ENCODE measurements at places on chromosomes 3 and 15.
A peak's percentile ranks its signal among the peaks of the same experiment; 100 is the strongest.

DNA sequence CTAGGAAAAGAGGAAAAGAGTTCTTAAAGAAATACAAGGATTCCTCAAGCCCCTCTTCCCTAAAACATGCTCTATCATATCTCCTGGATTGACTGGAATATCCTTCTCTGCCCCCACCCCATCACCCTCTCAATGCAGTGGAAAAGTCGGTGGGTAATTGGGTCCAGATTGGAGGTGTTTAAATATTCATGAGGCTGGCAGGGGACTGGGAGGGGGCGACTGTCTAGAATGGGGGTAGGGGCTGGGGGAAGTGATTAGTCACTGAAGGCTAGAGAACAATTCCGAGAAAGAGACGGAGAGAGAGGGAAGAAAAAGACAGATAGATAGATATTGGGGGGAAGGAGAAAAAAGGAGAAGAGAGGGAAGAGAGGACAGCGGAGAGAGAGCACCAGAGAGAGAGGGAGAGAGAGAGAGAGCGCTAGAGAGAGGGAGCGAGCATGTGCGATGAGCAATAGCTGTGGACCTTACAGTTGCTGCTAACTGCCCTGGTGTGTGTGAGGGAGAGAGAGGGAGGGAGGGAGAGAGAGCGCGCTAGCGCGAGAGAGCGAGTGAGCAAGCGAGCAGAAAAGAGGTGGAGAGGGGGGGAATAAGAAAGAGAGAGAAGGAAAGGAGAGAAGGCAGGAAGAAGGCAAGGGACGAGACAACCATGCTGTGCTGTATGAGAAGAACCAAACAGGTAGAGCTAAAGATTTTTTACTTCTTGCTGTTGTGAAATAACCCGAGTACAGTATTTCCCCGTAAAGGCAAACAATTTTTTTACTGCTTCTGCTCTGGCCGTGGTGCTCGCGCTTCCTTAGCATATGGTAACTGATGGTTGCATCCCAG is at the start of gene GAP43:
Gene GAP43, plus strand, starts transcription at position 467 of the 825 bp plus-strand sequence. Its CDS starts 180 bp downstream, at position 647.
- H3K27me3 ChIP-seq, result peaks cover 20% of the 10 kb centered on the region
- DNase-seq, result no peak
- no peak within 1 kb of the TSS for H3K4me3 ChIP-seq
- peaks cover 8% of the 10 kb centered on the region for H3K4me1 ChIP-seq
- H3K36me3 ChIP-seq, result no peaks in the 10 kb centered on the region

DNA sequence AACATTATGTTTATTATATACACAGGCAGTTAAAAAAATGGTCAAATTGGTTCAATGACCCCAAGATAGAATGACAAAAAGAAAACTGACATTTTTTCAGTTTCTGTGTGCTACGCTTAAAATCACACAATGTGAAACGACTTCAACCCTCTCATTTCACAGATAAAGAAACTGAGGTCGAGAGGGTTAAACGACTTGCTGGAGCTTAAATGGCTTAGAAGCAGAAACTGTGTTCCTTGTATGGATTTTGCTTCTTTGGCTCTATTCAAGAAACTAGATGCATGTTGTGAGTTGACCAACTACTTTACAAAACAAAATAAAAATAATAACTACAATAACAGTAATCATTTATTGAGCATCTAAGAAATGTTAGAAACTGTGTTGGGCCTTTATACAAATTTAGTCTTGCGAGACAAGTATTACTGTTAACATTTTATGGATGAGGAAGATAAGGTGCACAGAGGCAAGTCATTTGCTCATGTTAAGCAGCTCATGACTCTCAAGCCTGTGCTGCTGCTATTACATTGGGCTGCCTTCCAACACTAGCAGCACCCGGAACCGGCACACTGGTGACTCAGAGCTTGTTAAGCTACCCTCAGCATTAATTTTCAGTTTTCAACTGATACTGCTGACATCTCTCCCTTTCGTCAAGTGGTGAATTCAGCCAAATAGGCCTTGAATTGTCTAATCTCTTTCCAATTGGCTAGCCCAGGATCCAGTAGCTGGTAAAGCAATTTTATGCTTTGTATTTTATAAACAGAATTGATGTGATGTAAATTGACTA is 487.6 kb downstream of the NAALADL2 start:
- H3K36me3 ChIP-seq, result no peaks in the 10 kb centered on the region
- H3K4me1 ChIP-seq, result no peaks in the 10 kb centered on the region
- no peak overlapping the region for H3K27ac ChIP-seq
- H3K27me3 ChIP-seq, result no peaks in the 10 kb centered on the region
- no peak overlapping the region for H3K4me3 ChIP-seq

DNA sequence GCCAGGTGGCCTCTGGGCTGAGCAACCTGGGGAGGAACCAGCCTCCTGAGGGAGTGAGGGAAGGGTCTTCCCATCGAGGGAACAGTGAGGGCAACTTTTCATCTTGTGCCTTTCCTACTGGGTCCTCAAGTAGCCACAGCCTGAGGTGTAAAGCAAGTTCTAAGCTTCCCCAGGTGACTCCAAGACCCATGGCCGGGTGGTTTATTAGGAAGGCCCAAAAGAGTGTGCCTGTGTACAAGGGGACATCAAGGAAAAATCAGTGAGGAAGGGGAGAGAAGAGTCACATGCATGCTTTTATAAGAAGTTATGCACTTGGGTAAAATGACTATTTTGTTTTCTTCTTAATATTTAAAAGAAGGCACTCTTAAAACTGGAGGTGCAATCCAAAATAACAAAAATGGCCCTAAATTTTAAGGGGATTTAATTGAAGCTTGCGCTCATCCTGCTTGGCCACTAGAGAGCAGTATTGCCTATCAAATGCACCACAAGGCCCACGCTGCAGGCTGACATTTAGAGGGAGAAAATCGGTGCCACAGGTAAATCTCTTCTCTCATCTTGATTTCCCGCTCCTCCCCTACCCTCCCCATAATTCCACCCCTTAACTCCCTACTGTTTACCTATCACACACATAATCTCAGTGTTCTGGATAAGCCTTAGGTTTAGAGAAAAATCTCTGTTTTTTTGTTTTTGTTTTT is 6.7 kb downstream of the NANOGP8 start:
- H3K27ac ChIP-seq, result no peak overlapping the region
- H3K27me3 ChIP-seq, result no peaks in the 10 kb centered on the region
- DNase-seq, result no peak
- no peak overlapping the region for H3K4me3 ChIP-seq

DNA sequence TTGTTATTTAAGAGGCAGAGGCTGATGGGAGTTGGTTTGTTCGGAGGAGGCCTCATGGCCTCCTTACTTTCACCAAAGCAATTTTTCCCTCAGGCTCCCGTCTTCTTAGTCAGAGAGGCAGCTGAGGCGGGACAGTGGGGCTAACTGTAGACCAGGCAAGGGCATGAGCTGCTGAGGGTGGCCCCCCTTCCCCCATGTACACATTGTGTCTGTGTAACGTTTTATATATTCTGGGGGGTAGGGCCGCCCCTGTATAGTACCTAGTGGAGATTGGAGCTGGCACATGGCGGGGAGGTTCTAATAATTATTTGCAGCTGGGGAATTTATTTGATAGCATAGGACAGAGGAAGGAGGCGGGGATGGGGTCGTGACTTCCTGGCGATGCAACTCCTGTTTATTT is 35.1 kb downstream of the NGRN start:
- no peak for DNase-seq
- no peak overlapping the region for H3K27ac ChIP-seq
- no peak overlapping the region for H3K4me3 ChIP-seq
- H3K27me3 ChIP-seq, result no peaks in the 10 kb centered on the region
- peaks cover 4% of the 10 kb centered on the region for H3K4me1 ChIP-seq

DNA sequence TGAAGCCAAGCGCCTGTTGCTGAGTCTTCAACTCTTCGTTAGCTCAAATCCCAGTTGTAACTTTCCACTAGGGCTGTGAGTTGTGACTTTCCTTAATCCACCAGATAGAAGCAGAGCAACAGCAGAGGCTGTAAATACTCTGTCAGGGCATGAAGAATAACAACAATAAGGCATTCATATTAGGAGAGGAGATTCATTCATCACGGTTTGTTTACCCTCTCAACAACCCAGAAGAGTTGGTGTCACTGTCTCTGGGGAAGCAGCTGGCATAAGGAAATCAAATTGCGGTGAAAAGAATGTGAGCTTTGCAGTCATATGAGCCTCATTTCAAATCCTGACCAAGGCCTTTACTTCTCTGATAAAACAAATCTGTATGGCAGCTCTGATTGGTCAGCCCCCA is 184.8 kb downstream of the SHQ1 start:
- peaks cover under 1% of the 10 kb centered on the region for H3K4me1 ChIP-seq
- no peak overlapping the region for H3K27ac ChIP-seq
- no peaks in the 10 kb centered on the region for H3K36me3 ChIP-seq
- DNase-seq, result no peak
- H3K27me3 ChIP-seq, result no peaks in the 10 kb centered on the region

DNA sequence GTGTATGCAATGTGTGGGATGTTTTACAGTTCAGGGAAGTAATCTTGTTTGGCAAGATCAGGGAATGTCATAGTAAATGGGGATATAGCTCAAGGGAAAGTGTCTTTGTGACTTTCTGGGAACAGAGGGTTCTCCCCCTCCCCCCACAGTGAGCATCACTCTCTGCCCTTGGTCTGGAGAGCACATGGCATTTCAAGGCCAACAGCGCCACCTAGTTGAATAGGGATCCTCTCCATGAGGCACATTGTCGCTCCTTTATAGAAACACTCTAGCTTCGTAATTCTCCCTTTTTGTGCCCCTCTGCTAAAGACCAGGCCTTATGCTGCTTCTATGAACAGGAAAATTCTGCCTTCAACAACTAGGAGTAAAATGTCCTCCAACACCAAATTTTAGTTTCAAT is 37.1 kb upstream of the ARNT2 start:
- no peak overlapping the region for H3K27ac ChIP-seq
- no peaks in the 10 kb centered on the region for H3K27me3 ChIP-seq
- no peak for DNase-seq
- H3K4me1 ChIP-seq, result no peaks in the 10 kb centered on the region

DNA sequence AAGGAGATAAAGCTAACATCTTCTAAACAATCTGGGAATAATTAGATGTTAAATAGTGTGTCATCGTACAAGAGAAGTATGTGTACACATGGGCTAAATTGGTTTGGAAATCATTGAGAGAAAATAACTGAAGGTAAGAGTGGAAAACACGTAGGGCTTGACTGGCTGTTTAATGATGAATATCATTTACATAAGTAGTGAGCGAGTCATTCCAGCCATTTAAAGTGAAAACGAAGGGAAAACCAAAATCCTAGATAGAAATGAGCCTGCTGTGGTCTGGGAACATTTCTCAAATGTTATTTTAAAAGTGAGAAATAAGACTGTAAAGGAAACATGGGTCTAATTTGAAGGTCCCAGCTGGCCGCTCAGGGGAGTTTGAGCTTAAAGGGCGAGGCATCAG is 41.9 kb upstream of the KCNMB2 start:
- no peaks in the 10 kb centered on the region for H3K4me1 ChIP-seq
- no peaks in the 10 kb centered on the region for H3K36me3 ChIP-seq
- H3K27ac ChIP-seq, result no peak overlapping the region
- H3K27me3 ChIP-seq, result no peaks in the 10 kb centered on the region
- no peak overlapping the region for H3K4me3 ChIP-seq

GRCh38 chr3:13879102-13879945 is 547 bp downstream of the WNT7A start:
- no peak overlapping the region for H3K27ac ChIP-seq
- peaks cover 20% of the 10 kb centered on the region for H3K27me3 ChIP-seq
- peaks cover 7% of the 10 kb centered on the region for H3K4me1 ChIP-seq
- H3K4me3 ChIP-seq, result peak overlapping the region; percentile 70

GRCh38 chr3:149198611-149199010 is 23.0 kb downstream of the CP start:
- H3K27me3 ChIP-seq, result no peaks in the 10 kb centered on the region
- H3K4me1 ChIP-seq, result no peaks in the 10 kb centered on the region
- H3K36me3 ChIP-seq, result no peaks in the 10 kb centered on the region
- H3K4me3 ChIP-seq, result no peak overlapping the region
- DNase-seq, result no peak

GRCh38 chr3:24323272-24323671 is 171.4 kb downstream of the THRB start:
- H3K27me3 ChIP-seq, result no peaks in the 10 kb centered on the region
- no peaks in the 10 kb centered on the region for H3K36me3 ChIP-seq
- H3K4me3 ChIP-seq, result no peak overlapping the region
- no peak overlapping the region for H3K27ac ChIP-seq
- DNase-seq, result no peak

DNA sequence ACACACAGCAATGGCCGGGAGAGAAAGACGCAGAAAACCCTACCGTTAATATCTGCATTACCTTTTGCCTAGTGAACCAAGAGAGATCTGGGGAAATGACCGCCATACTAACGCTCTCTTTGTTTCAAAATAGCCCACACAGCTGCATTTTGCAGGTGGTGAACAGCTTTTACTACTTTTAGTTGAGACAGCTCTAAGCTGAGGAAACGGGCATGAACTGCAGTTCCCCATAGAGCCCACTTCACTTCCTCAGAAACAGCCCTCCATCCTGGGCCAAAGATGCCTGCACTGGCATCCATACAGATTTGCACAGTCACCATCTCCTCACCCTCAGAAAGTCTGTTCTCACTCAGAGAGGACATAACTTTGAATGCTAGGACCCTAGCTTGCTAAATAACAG is 45.0 kb downstream of the ZNF860 start:
- H3K4me1 ChIP-seq, result no peaks in the 10 kb centered on the region
- no peaks in the 10 kb centered on the region for H3K27me3 ChIP-seq
- H3K4me3 ChIP-seq, result no peak overlapping the region
- H3K27ac ChIP-seq, result no peak overlapping the region

GRCh38 chr3:53581671-53582070 is 87.3 kb downstream of the CACNA1D start:
- H3K4me3 ChIP-seq, result no peak overlapping the region
- no peak for DNase-seq
- H3K4me1 ChIP-seq, result no peaks in the 10 kb centered on the region
- H3K36me3 ChIP-seq, result no peaks in the 10 kb centered on the region
- H3K27me3 ChIP-seq, result no peaks in the 10 kb centered on the region

DNA sequence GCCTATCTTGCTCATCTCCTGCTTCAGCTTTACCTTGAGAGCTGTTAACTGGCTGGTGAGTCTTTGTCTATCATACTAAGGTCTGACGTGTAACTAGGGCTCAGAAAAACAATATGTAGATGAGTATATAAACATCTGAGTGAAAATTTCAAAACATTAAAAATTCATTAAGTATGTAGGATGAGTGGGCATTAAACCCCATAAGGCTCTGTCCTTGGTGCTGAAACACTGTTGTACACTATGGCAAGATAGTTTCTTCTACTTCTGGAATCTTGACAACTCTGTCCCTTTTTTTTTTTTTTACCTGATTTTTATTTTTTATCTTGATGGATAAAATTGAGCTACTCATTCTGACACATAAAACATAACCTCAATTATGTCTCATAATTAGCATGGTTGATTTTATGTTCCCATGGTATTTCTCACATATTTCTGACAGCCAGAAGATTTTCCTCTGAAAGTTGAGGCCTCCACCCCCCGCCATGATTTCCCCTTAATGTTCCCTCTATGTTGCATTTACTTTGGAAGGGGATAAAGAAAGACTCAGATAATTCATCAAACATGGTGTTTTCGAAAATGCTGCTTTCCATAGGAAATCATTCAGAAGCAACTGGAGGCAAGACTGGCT is 54.3 kb downstream of the DGKG start:
- H3K4me1 ChIP-seq, result no peaks in the 10 kb centered on the region
- H3K27ac ChIP-seq, result no peak overlapping the region
- H3K4me3 ChIP-seq, result no peak overlapping the region
- no peak for DNase-seq
- peaks cover 3% of the 10 kb centered on the region for H3K27me3 ChIP-seq
